ENCODE measurements at places on chromosomes 3 and 15.

GRCh38 chr3:46082021-46082420 is 54.7 kb upstream of the XCR1 start:
- DNase-seq, result no peak

GRCh38 chr3:46089237-46090011 is 62.1 kb upstream of the XCR1 start:
- no peak for DNase-seq

DNA sequence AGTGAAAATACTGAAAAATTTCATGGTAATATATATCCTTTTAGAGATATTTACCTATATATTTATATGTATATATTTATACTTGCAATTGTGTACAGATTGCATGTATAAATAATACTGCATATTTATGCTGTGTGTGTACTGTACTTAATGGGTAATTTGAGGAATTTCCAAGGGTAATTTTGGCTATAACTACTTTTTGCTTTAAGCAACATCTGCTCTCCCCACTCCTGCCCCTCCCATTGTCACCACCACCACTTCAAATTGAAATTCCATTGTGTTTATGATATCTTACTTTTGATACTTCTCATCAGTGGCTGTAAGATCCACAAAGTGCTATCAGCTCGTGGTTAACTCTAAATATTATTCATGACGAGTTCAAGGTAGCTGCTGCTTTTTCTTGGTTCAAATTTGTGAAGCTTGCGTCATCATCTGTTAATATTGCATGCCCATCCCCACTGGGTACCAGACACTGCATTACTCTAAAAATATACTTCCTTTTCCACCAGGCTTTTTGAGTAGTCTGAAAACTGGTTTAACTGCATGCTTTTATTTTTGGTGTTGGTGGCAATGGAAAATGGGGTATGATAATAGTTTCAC is 91.7 kb upstream of the MITF start:
- no peak for DNase-seq

DNA sequence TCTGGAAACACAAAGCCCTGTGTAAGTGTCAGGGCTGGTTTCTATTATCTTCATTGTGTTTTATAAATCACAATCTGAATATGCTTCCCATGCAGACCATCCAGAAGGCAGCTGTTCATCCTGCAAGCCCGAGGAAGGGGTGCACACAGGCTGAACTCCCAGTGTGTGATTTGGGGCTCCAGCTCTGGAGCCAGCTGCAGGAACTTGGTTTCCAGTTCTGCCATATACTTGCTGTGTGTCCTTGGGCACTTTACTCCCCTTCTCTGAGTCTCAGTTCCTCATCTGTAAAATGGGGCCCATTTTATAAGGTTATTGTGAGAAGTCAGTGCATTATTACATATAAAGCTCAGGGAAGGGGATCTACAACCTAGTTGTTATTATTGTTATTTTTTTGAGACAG is 22.6 kb downstream of the CYP8B1 start:
- no peak for DNase-seq

DNA sequence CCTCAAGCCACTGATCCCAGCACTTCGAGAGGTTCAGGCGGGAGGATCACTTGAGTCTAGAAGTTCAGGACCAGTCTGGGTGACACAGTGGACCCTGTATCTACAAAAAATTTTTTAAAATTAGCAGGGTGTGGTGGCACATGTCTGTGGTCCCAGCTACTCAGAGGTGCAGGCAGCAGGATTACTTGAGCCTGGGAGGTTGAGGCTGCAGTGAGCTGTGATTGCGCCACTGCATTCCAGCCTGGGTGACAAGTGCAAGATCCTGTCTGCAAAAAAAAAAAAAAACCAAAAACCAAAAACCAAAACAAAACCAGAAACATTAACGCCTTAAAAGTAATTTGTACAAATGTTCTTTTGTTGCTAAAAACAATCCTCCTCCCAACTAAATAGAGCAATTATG is 27.9 kb upstream of the SLC12A8 start:
- DNase-seq, result no peak

DNA sequence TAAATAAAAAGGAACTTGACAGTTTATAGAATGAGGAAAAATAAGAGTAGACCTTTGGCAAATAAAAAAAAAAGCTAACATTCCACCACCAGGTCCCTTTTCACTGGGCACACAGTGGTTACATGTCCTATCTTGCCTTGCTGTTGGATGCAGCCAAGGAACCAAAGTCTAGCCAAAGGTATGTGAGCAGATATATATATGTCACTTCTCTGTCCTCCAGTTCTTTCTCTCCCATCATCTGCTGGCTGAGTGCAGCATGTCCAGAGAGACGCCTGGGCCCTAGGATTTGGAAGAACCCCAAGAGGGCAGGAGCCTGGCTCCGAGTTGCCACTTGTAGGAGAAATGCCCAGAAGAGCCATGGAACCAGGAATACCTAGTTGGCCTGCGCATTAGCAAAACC is 104.7 kb downstream of the SERPINI1 start:
- DNase-seq, result no peak

- no peak for DNase-seq
Observed at GRCh38 chr3:133874344-133874743, 21.3 kb downstream of the RAB6B start.

DNA sequence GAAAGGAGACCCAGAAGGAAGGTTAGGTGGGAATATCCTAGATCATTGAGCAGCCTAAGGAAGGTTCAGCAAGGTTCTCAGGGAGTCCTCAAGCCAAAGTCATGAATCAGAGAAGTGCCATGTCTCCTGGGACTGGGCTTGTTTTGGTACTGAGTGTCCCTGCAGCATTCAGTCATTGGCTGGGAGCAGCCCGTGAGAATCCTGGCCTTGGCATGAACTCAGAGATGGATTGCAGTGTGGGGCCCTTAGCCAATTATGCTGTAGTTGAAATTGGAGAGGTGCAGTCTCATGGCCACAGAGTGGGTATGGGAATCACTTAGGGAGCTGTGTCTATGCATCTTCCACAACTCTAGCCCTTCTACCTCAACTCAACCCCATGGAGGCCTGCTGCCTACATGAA is 17.0 kb upstream of the PPM1L start:
- no peak for DNase-seq

DNA sequence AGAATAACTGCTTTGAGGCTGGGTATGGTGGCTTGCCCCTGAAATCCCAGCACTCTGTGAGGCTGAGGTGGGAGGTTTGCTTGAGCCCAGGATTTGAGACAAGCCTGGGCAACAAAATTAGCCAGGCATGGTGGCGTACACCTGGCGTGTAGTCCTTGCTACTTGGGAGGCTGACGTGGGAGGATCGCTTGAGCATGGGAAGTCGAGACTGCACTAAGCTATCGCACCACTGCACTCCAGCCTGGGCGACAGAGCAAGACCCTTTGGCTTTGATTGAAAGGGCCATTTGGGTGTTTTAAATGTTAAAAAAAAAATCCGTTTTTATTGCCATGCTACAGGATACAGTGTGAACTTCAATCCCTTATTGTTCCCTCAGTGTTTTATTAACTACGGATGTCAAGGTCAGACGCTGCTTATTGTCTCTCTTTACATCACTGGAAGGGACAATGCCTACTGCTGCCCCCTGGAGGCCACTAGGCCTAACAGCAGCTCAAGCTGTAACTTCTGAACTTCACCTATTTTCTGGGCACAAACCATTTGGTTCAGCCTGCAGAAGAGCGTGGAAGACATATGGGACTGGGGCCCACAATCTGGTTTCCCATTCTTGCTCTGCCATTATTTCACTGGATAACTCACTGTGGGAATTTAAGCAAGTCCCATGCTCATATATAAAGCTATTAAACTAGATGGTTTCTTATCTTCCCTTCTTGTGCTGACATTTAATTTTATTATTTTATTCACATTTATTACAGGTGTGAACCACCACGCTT is 15.3 kb upstream of the IREB2 start:
- DNase-seq, result peak; percentile 35

- no peak for DNase-seq
Observed at GRCh38 chr15:74158855-74159650, 14.5 kb upstream of the ISLR start.

- DNase-seq, result no peak
Observed at GRCh38 chr3:57793737-57794187, 37.7 kb downstream of the SLMAP start.

- DNase-seq, result no peak
Observed at GRCh38 chr3:23697416-23697815, 108.3 kb upstream of the UBE2E1 start.

- no peak for DNase-seq
Observed at GRCh38 chr15:91787198-91787597, 66.3 kb upstream of the SLCO3A1 start.

DNA sequence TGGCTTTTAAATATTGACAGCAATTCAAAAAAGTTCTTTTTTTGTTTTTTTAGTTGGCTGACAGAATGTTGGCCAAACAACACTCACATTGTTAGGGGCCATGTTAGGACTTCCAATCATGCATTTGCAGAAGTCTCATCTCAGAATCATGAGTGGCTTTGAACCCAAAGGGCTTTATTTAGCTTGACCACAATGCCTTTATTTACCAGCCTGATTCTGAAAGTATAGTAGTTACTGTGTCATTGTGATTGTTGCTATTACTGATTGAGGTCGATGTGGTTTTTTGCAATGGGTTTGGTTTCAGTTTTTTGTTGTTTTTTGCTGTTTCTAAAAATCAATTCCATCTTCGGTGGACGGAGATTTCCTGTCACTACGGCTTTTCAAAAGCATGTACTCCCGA is 7.2 kb downstream of the GLDN start:
- DNase-seq, result no peak

- DNase-seq, result no peak
Observed at GRCh38 chr3:196423044-196423781, 9.0 kb downstream of the UBXN7 start.

DNA sequence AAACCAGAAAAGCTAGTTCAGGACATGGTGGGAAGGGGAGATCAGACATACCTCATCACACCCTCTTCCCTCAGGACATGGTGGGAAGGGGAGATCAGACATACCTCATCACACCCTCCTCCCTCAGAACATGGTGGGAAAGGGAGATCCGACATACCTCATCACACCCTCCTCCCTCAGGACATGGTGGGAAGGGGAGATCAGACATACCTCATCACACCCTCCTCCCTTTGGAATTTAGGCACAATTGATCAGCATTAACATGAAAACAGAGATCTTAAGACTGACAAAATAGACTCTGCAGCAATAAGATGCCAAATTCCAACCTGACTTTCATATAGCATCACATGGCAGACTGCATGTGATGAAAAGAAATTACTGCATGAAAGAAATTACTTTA is 412.7 kb upstream of the ZNF717 start:
- no peak for DNase-seq

DNA sequence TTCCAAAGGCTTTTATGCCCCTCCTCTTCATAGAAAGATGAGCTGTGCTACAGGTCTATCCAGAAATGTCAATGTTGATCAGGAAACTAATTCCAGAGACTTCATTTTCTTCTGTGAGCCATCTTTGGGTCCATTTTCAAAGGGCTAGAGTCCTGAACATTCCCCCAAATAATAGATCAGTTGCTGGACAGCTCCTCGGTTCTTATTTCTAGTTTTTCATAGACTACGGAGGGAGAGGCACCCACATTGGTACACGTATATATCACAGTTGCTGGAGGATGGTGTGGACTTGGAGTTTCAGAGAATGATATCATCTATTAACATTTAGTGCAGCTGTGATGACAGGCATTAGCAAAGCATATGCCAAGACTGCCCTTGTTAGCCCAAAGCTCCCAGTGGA is 59.1 kb downstream of the AGBL1 start:
- DNase-seq, result no peak

- DNase-seq, result no peak
Observed at GRCh38 chr15:45064386-45064785, 41.4 kb downstream of the SORD start.

DNA sequence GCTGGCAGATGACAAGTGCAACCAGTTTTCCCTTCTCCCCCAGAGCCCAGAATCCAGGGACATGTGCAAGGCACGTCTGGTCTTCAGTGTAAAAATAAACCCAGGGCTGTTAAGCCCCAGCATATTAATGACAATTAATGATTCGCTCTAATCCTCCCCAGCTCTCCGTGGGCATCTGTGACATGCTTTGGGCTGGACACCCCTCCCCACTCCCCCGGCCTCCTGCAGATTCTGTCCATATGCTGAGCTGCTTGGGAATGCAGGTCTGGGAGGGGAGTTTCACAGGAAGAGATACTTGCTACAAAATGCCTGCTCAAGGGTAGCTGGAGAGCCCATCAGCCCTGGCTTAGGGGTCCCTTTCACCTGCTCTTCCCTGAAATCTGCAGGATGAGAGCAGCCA is 43.0 kb upstream of the NTRK3 start:
- DNase-seq, result no peak

- DNase-seq, result no peak
Observed at GRCh38 chr15:68154923-68155559, 50.1 kb downstream of the CALML4 start.

GRCh38 chr15:80934761-80935221 is 54.8 kb downstream of the MESD start:
- no peak for DNase-seq

DNA sequence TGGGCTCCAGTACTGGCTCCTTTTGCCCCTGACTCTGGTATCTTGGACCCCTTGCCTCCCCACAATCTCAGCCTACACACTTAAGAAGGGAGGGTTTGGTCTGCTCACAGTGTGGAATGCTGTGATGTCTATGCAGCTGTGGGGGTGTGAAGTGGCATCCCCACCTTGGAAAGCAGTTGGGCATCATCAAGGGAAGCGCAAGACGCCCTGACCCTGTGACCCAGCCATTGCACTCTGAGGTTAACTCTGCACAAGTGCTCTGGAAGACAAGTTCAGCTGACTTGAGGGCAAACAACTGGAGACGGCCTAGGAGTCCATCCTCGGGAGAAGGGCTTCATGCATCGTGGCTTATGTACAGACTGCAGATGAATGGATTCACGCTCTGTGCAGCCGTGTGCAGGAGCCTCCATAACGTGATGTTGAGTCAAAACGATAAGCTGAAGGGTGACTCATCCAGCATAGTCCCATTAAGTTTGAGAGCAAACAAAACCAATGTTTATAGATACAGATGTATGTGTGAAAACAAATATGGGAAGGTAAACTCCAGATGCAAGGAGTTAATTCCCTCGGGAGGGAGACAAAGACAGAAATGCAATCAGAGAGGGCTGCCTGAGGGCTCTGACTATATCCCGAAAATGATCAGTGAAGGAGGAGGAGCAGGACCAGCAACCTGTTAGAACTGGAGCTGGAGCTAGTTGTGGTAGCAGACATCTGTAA is 86.8 kb downstream of the LSM3 start:
- DNase-seq, result no peak

DNA sequence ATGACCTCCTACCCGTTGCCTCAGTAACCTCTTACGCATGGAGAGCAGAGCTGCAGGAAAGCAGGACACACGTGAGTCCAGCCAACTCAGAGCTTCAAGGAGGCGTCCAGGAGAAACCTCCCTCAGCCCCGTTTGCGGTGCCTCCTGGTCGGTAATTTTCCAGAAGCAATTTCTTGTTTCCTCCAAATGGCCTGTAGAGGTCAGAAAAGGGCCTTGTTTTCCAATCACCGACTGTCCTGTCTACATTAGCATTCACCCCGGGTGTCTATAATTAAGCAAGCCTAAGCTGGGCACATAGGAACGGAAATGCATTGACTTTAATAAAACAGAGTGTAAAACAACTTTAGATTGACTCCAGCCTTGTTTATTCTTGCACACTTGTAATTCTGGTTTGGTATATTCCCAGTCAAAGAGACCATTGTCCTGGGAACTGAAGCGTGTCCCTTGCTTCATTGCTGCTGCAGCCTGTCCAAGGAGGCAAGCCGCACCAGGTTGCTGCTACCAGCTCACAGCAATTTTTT is 836.2 kb downstream of the AGBL1 start:
- no peak for DNase-seq

- no peak for DNase-seq
Observed at GRCh38 chr3:46905213-46905560, 27.7 kb downstream of the PTH1R start.

GRCh38 chr15:95839367-95839782 is 491.1 kb upstream of the NR2F2 start:
- no peak for DNase-seq

GRCh38 chr3:148178503-148178902 is 519.2 kb upstream of the AGTR1 start:
- DNase-seq, result no peak

Data from activated T-helper 1 cell treated with anti-CD3 and anti-CD28 coated beads, Interleukin-2, amount 50 U/mL, for 16 hours (primary cell).